ENCODE measurements at places on chromosomes 16 and 17.
A peak's percentile ranks its signal among the peaks of the same experiment; 100 is the strongest.

DNA sequence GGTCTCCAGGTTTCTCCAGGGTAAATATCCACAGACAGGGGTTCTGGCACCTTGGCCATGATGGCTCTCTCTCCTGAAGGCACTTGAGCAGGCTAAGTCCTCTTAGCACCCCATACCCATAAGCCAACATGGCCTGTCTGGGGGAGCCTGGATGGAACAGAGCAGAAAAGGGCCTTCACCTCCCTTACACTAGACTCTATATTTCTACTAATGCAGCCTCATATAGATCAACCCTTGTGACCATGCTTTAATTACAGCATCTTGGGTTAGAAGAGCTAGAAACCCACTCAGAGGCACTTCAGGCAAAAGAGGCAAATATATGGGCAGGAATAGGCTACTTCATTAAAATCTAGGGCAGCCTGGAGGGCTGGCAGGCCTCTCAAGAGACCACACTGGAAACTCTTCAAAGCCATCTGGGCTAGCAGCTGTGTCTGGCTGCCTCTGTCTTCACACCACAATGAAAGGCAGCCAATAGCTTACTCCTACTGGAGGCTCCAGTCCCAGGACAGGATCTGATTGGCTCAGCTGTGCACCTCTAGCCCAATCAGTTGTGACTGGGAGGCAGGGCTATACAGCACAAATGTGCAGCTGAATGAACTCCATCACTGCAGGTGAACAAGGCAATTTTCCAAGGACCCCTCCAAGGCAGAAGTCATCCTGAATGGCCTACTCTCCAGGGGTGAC lies 4.7 kb upstream of the CDT1 start:
- DNase-seq, result peak; percentile 23

DNA sequence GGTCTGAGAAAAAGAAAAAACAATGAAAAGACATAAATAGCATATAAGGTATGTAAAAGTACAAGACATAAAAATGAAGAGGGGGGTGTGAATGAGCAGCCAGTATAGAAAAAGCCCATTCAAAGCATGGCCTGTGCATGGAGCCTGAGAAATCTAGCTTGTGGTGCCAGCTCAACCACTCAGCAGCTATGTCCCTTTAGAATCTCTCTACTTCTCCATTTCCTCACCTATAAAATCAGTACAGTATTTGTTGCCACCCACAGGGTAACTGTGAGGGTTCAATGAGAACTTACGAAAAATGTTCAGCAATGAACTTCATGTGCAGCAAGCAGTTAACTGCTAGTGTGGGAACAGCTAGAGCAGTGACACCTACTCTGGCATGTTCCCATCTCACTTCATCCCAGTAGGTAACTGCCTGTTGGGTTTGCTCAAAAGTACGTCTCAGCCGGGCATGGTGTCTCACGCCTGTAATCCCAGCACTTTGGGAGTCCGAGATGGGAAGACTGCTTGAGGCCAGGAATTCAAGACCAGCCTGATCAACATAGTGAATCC lies 15.3 kb downstream of the CYTH1 start:
- no peak for DNase-seq

GRCh38 chr16:4529085-4530060 lies 9.2 kb downstream of the CDIP1 start:
- DNase-seq, result no peak

- DNase-seq, result no peak
Observed at GRCh38 chr16:16032271-16032979, 83.0 kb downstream of the ABCC1 start.

DNA sequence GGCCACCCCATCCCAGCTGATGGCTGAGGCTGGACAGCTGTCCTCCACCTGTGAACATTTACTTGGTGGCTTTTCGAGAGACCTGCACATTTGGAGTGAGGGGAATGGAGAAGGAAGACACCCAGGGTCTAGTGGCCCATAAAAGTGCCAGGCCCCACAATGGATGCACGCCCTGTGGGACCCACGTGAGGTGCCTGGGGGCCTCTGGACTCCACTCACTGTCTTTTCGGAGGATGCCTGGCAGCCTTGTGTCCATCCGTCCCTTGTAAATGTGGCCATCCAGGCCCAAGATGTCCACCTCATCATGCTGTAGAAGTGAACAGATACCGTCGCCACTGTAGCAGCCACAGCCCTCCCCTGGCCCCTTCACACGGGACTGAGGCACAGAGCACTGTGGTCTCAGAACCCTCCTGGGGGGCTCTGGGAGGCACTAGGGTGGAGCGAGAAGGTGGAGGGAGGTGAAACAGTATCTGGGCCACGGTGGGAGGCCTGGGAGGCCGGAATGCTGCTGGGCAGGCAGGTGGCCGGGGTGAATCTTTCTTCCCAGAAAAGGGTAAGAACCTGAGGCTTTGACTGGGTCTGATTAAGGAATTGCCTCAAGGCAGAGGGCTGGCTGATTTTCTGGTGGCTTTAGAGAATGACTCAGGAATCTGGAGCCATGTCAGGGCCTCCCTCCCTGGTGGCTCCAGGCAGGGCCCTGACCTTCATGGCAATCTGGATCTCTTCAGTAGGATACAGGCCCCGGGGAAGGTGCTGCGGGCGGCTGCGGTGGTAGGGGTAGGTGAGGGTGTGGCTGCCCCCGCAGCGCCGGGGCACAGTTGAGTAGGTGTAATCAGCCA lies 11.5 kb downstream of the UBALD2 start:
- DNase-seq, result no peak

DNA sequence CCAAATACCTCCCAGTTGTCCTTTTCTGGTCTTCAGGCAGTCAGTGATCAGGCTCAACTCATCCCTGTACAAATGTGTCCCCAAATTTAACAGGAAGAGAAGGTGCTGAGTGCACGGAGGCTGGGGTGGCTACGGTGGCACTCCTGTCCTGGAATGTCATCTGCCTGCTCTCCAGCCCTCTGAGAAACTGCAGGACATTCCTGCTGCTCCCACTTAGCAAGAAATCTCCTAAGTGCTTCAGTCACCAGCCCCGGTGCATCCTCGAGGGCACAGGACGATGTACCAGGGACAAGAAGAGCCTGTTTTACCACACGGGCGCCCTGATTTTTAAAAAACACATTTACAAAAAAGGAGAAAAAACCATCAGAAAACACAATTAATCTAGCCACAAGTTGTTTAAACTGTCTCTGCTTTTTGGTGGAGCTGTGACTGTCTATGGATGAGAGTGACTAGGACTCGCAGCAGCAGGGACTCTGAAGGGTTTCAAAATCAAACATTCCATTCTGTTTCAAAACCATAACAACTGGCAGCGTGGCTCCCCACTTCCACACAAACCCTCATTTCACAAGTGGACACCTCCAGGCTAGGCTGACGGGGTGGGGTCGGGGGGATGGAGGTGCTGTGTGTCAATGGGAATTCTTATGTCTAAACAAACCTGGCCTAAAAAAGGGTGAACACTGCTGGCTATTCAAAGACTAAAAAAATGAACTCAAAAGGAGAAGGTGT lies 65.3 kb upstream of the CNEP1R1 start:
- no peak for DNase-seq

- DNase-seq, result no peak
Observed at GRCh38 chr17:27644586-27644985, 13.6 kb downstream of the LGALS9 start.

DNA sequence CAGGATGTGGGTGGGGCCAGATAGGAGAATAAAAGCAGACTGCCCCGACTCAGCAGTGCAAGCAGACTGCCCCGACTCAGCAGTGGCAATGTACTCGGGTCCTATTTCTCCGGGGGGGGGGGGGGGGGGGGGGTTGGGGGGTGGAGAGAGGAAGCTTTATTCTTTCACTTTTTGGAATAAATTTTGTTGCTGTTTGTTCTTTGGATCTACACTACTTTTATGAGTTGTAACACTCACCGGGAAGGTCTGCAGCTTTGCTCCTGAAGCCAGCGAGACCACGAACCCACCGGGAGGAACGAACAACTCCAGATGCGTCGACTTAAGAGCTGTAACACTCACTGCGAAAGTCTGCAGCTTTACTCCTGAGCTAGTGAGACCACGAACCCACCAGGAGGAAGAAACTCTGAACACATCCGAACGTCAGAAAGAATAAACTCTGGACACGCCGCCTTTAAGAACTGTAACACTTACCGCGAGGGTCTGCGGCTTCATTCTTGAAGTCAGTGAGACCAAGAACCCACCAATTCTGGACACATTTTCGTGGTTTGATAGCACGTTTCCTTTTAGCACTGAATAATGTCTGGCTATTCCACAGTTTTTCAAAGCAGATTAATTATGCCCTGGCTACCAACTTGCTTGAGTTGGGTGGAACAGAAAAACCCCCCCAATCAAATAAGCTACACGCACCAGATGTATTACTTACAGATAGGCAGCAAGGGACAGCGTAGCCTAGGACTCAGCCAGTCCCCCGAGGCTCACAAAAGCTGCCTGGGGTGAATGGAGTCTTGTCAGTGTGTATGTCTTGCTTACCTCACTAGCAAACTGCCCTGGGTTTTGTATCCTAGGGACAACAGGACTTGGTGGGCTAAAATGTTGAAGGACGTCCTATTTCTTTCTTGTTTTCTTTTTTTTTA lies 11.9 kb downstream of the FZD2 start:
- DNase-seq, result peak; percentile 43

GRCh38 chr16:54460263-54460860 lies 173.8 kb upstream of the IRX3 start:
- DNase-seq, result no peak

DNA sequence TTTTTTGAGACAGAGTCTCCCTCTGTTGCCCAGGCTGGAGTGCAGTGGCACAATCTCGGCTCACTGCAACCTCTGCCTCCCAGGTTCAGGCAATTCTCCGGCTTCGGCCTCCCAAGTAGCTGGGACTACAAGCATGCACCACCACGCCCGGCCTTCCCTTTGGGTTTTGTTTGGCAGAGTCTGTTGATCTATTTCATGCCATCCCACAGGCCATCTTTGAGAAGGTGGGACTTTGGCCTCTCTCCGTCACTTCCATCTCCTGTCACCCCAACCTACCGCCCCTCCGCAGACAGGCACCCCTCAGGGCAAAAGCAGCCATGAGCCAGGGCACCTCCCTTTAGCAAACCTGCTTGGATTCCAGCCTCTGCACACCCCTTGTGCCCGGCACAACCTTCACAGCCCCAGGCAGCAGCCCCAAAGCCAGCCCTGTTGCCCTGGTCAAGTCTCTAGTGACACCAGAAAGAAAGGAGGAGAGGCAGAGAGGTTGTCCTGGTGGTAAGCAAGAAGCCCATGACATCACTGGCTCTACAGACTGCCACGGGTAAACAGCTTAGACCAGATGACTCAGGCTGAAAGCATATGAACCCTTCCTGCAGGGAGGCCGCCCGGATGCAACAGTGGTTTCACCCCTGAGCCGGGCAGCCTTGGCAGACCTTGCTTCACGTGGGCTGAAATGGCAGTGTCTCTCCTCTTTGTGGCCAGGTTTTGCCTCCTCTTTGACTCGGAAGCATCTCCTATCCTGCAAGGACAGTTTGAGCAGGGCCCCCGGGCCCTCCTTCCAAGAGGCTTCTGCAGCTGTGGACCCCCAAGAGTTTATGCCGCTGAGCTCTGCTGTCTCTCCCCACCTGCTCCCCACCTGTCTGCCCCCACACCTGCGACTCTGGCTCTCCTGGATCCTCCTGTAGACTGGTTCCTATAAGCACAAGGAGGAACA lies 8.1 kb upstream of the TIMP2 start:
- peak; percentile 21 for DNase-seq

GRCh38 chr16:64993464-64993863 lies 128.4 kb downstream of the CDH11 start:
- DNase-seq, result no peak

DNA sequence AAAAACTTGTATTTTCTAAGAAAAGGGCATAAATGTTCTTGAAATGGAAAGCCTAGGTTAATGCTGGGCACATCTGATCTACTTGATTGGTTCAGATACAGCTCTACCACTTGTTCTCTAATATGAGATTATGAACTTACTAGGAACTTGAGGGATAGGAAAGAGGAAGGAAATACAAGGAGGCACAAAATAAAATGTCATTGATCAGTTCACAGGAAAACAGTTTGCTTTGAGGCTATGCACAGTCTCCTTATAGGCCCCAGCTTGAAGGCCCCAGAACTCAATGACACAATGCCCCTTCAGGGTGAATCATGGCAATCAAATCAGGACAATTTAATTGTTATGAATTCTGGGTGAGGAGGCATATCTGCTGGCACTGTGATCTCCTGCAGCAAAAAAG lies 27.1 kb downstream of the NXPH3 start:
- peak; percentile 29 for DNase-seq

All from Kasumi-1 (cell line).